ENCODE measurements at places on chromosomes 5 and 9.

DNA sequence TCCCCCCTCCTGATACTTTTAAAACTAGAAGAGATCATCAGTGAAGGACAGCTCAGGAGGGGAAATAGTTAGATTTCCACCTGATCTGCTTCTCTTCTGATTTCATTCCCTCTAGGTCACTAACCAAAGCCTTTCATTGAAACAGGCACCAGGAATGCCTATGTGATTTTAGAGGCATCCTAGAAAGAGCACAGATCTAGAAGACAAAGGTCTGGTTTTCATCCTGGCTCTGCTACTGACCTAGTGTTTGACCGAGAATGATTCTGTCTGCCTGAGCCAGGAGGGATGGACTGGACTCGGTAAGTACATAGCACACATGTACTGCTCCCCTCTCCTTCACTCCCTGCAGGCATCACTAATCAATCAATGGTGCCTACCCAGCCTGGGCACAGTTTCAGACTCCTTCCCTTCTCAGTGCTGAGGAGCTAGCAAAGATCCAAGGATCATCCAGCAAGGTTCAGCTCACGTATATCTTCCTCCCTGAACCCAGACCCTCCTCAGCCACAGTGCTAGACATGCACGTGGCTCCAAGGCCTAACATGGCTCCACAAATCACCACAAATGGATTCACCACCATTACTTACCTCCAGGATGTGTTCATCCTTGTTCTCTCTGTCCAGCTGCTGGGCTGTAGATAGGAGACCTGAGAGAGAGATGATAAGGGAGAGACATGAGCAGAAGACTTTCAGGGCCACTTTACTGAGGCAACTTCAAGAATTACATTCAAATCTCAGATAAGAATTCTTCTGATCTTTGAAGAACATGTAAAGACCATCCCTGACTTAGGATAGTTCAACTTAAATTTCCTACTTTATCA, 35.2 kb downstream of the FAT2 start:
- no peak for DNase-seq

DNA sequence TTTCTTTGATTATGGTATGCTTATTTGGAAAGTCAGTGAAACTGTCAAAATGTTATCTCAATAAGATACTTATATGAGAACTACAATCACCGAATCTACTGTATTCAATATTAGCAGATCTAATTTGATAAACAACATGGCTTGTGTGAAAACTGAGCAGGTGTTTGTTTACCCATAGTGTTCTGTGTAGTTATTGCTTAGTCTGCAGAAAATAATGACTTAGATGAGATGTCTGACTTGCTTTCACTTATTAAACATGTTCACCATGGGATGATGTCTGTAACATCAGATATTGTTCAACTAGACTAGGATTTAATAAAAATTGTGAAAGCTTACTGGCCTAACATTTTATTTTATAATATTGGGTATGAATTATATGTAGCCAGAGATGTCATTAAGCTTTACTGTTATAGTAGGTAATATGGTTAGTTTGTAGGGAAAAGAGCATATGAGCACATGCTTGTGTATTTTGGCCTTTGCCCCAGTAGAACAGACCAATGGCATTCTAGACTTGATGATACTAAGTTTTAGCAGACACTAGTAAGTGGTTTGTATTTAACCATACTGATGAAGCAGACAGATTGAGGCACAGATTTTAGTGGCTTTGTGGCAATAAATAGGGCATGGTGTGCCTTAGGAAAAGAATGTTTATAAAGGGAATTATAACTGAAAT, 16.4 kb downstream of the SUB1 start:
- no peak for DNase-seq

DNA sequence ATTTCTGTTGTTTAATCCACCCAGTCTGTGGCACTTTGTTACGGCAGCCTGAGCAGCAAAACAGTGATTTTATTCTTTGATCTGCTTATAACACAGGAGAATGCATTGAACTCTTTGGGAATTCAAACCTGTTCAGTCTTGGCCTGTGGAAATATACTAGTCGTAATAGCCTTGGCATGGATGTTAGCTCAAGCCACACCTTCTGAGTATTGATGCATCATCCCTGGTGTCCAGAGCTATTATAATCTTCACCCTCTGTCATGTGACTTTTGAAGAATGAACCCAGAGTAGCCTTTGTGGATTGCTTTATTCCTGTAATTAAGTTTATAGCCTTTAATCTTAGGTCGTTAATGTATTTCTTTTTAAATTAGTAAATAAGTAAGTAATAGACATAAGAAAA, 50.8 kb upstream of the TEX48 start:
- DNase-seq = no peak

GRCh38 chr9:93630806-93631411, 54.5 kb downstream of the PHF2 start:
- no peak for DNase-seq

DNA sequence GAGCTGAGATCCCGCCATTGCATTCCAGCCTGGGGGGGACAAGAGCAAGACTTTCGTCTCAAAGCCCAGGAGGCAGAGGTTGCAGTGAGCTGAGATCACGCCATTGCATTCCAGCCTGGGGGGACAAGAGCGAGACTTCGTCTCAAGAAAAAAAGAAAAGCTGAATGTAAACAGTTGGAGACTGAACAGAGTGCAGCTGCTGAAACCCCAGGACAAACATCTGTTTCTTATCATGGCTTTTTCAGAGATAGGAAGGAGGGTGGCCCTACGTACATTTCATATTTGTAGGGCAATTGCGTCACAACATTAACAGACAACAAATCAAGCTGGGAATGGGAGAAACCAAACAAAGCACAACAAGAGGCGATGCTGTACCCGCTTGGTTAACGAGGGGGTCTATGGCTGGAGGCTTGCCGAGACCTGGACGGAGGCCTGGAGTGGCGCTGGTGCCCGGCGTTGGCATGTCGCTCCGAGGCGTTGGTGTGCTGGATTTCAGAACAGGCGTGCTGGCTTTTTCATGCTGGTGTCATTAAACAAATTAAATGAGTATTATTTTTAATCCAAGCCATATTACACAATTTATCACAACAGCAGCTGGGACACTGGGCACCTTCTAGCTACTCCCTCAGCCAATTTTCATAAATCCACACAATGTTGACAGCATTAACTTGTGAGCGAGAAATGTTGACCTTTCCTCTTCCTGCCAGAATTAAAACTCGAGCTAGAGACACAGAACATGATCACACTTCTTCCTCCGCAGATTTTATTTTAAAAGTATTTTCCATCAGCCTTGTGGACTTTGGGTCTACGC, 76.1 kb downstream of the TLE1 start:
- DNase-seq = no peak

GRCh38 chr5:179973391-179973790, 65.7 kb upstream of the TBC1D9B start:
- DNase-seq = no peak

DNA sequence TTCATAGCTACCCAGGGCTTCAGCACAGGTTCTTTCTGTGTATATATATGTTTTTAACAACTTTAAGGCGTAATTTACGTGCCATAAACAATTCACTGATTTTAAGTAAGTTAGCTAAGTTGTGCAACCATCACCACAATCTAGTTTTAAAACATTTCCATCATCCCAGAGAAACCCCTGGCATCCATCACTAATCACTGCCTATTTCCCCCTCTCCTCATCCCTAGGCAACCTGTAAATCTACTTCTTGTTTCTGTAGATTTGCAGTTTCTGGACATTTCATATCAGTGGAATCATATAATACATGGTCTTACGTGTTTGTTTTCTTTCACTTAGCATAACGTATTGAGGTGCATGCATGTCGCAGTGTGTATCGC, 291.4 kb downstream of the FANCC start:
- no peak for DNase-seq

GRCh38 chr5:177509381-177509951, at the start of gene DOK3:
Gene DOK3 (minus strand): TSS chr5:177509826. CDS start chr5:177509540, 286 bp downstream.
- DNase-seq = no peak

DNA sequence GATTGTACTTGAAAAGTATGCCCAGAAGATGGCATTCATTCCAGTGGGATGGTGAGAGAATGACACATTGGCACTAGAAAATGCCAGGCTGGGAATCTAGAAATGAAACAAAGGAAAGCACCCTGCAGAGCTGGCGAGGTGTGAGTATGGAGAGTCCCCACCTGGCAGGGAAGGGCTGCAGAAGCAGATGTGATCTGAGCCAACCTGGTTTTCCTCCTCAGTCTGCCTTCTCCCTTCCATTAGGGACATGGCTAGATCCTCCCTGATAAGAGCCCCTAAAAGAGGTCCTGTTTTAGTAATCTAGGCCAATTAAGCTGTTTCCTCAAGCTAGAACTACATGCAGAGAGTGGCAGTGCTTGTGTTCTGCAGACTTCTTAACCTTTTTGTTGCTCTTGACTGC, 24.7 kb upstream of the TNFSF15 start:
- no peak for DNase-seq

- DNase-seq = no peak
Observed at GRCh38 chr5:6757414-6757969, 44.3 kb downstream of the TENT4A start.

DNA sequence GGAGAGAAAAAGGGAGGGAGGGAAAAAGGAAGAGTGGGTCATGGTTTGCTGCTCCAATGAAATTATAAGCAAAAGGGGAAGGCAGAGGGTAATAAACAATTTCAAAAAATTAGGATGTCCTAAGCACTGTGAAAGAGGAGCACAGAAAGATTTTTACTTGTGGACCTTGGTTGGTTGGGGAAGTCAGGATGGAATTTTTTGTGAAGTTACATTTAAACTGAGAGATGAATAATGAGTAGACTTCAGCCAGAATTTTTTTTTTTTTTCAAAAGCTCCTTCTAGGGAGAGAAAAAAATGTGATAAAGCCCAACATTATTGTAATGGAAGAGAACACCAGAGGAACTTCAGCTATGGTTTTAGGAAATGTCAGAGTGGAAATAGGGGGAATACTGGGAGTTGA, 515.9 kb upstream of the PAPPA start:
- no peak for DNase-seq

- DNase-seq = no peak
Observed at GRCh38 chr9:7178729-7179128, 421.0 kb downstream of the KDM4C start.

DNA sequence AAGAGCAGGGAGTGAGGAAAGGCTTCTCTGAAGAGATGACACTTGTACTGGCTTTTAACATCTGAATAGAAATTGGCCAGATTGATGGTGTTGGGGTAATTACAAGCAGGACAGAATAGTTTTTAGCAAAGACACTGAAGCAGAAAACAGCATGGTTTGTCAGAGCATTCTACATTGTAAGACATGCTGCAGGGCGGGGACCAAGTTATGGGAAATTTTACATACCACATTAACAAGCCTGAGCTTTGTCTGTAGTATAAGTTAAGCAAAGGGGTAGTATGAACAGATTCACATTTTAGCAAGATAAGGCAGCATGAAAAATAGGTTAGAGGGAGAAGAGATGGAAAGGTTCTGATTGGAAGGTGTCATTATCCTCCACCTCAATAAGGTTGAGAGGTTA, 66.5 kb downstream of the JMY start:
- no peak for DNase-seq

DNA sequence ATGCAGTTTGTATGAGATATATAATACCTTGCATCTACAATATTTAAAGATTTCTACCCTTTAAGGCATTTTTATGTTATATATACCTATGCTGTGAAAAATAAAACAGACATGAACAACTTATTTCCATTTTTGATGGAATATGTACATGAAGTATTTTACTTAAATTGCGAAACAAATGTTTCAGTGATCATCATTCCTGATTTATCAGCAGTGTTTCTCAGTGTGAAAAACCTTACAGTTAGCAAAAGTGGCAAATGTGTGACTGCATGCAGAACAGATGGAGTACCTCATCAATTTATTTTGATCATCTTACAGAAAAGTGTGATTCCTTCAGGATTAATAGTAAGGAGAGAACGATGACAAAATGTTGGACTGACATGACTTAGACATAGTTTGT, 43.1 kb downstream of the PRR16 start:
- DNase-seq = no peak

GRCh38 chr5:95281226-95281625, 3.7 kb downstream of the MCTP1 start:
- DNase-seq = no peak

- DNase-seq = no peak
Observed at GRCh38 chr9:126515873-126516505, 97.7 kb upstream of the LMX1B start.

DNA sequence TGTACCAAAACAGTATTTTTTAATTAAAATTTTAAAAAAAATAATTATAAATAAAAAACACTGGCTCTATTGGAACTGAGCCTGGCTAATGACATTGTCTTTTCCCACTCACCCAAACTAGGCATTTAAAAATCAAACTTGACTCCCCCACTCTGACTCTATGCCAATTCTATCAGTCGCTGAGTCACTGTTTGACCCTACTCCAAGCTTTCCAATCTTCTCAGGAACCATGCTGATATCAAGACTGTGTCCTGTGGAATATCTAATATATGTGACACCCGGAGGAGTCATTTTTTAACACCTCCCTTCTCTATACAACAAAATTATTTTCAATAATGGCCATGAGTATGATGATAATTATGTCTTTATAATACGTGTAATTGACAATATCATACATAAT, 171.6 kb upstream of the RASEF start:
- DNase-seq = no peak

DNA sequence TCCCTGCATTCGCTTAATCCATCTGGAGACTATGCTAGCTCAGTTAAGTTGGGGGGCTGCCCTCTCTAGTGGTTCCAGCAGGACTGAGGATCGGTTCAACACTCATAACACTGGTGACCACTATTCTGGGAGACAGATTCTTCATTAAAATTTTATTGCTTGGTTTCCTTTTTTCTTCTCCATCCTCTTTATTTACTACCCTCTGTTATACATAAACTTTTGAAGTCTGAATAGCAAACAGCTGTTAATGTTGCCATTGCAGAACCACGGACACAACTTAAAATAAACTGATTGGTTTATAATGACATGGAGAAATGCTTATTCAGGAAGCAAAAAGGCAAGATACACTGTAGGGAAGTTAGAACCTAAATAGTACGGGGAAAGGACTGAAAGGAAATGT, 22.1 kb downstream of the IQGAP2 start:
- DNase-seq = no peak

DNA sequence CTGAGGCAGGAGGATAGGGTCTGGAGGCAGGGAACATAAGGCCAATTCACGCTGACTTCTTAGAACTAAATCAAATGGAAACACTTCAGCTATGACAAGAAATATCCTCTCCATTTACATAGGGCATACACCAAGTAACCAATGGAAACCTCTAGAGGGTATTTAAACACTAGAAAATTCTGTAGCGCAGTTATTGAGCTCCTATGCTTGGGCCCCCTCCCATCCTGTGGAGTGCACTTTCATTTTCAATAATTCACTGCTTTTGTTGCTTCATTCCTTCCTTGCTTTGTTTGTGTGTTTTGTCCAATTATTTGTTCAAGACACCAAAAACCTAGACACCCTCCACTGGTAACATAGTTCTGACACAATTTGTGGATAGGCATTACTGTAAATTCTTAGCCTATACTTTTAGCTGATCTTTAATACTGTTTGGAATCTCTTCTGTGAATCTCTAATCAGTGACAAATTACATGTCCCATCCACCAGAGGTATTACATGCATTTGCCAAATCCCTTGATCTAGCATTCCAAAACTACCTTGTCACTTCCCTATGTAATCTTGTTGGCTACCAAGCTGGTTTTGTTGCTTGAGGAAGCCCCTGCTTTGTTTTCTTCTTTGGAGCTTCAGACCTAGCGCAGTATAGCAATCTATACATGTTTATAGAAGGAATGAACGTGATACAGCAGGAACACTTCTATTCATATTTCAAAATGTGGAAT, 61.6 kb downstream of the ST8SIA4 start:
- no peak for DNase-seq

All from coronary artery (tissue), 2 donors.